Ascending aorta (tissue), 2 donors: ENCODE measurements at places on chromosomes 7 and 10. TPM values are rescaled to one million over a fixed set of nuclear protein-coding genes. Genes with fewer than 3 reads are reported as not detected.

TFPI2 gene
- total RNA-seq: not detected

AGAP3 gene
- 82.6 TPM for total RNA-seq

OR6B1 gene
- total RNA-seq: not detected

KLLN gene
- total RNA-seq: not detected

MRPS17 gene
- 0.43 TPM for total RNA-seq

RBM20 gene
- total RNA-seq: 4.8 TPM

GRID2IP gene
- not detected for total RNA-seq

SLC16A9 gene
- total RNA-seq: 2.9 TPM

SLC18A2 gene
- not detected for total RNA-seq

SORCS3 gene
- not detected for total RNA-seq

DNA sequence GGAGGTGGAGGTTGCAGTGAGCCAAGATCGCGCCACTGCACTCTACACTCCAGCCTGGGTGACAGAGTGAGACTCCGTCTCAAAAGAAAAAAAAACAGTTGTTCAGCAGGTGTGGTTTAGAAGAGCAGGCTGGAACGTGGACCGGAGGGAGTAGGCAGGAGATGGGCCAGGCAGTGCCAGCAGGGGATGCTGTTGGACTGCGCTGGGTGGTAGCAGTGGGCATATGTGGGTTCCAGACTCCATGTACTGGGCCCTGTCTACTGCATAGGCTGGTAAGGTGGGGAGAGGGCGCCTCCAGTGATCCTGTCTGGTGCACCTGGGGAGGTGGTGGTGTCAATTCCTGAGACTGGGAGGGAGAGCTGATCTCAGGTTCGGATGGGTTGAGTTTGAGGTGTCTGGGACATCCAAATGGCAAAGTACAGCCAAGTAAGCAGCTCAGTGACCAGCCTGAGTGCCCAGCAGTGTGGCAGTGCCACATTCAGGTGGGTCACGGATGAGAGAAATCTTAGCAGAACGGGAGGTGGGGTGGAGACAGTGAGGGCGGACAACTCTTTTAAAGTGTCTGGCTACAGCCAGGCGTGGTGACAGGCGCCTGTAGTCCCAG lies 25.9 kb downstream of the SFXN4 start:
- DNase-seq: no peak

DNA sequence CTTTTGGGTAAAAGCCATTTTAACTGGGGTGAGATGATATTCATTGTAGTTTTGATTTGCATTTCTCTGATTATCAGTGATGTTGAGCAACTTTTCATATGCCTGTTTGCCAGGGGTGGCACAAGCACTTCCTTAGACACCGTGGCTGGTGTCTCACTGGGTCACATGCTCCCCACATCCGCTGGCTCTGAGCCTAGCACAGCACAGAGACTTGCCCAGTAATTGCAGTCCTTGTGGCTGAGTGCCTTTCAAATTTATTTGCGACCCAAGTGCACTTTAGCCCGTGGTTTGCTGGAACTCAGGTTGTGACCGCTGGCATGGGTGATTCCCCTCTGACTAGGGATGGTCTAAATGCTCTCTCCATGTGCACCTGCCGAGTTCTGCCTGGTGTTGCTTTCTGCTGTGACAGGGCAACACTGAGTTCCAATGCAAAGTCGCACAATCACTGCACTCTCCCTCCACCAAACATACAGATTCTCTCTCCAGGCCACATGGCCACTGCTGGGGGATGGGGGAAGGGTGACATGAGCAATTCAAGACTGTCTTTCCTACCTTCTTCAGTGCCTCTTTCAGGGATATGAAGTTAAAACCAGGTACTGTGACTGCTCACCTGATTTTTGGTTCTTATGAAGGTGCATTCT lies 66.5 kb downstream of the ZNF277 start:
- no peak for DNase-seq

GRCh38 chr7:77734659-77735421 lies 38.6 kb downstream of the RSBN1L start:
- no peak for DNase-seq

GRCh38 chr10:17031637-17032635 lies 97.7 kb downstream of the CUBN start:
- no peak for DNase-seq

DNA sequence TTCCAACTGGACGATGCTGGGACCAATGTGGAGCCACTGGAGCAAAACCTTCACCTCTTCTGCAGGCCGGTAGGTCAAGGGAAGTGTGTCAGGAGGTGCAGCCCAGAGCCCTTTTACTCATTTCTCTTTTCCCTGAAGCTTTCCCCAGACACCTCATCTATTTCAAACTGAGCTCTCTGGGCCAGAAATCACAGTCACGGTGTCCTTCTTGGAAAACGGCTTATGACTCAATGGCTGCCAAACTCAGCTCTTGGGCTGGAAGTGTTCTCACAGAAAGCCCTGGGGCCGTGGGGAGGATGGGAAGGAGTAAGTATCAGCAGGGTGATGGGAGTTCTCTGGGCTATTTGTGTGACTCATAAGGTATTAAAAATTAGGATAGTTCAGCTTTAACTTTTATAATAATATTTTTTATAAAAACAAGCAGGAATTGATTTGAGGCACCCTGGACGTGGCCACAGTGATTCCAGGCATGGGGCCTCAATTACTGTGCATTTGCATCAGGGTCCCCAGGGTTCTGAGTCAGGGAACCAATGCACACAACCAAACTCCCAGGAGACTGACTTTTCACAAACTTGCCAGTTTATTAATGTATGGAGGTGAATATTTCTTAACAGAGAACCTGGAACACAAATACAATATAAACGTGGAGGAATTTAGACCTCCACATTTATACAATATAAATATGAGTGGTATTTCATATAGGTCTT lies 187.4 kb upstream of the TMEM72 start:
- DNase-seq: peak; percentile 38

GRCh38 chr7:23373151-23374004 lies 74.2 kb downstream of the MALSU1 start:
- DNase-seq: no peak

DNA sequence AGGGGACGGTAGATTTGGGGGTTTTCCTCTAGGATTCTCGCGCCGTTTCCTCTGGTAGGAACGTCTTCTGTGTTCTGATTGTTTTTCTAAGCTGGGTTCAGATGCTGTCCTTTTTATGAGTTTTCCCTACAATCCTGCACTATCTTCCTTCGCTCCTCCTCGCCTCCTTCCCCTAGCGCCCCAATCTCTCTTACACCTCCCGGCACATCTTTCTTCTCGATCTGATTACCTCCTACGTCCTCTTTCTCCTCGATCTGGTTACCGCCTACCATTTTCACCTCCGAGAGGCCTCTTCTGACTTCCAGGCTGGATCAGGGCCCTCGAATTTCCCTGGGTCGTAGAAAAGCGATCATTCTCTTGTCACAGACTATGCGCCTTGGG lies 413 bp downstream of the BUD31 start:
- DNase-seq: no peak

GRCh38 chr10:13971601-13972475 lies 358.9 kb downstream of the FRMD4A start:
- DNase-seq: no peak

- no peak for DNase-seq
Measured at GRCh38 chr7:69906283-69906995, 308.2 kb downstream of the AUTS2 start.

- DNase-seq: no peak
Measured at GRCh38 chr7:25253714-25254113, 25.4 kb upstream of the NPVF start.

DNA sequence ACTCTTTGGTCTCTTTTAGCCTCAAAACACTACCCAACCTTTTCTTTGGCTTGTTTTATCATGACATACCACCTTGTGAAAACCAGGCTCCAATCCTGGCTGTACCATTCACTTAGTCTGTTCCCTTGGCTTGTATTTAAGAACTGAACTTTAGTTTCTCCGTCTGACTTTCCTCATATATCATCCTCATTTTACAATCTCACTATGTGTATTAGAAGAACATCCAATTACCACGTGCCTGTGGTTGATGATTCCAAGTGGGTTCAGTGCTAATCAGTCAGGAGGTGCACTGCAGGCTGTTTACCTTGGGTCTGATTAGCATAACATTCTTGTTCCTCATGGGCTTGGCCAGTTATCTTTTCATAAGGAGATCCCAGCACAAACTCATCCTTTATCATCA lies 144.8 kb upstream of the KLF14 start:
- no peak for DNase-seq

- DNase-seq: no peak
Measured at GRCh38 chr10:91607646-91608403, 25.0 kb downstream of the PPP1R3C start.

- DNase-seq: no peak
Measured at GRCh38 chr10:103758294-103758681, 97.1 kb downstream of the SH3PXD2A start.

DNA sequence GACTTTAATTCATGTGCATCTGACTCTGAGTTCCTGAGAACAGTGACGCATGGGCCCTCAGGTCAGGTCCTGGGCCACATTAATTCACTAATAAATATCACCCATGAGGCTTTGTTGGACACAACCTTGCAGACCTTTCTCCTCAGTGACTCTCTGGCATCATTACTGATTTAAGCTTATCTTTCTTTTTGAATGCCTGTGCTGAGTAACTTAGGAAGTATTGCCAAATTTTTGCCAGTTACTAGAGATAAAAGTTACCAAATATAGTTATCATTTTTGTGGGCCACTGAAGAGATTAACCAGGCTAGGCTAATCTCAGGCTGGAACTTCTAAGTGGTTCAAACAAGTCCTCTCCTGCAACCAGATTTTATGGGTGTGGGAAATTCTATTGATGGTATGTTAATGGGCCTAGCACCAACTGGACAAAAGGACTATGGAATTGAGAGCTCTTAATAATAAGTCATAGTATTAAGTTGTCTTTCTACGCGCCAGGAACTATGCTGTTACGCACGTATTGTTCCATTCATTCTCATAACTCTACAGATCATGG lies 28.8 kb upstream of the PRTFDC1 start:
- DNase-seq: no peak

- DNase-seq: no peak
Measured at GRCh38 chr10:21810582-21811244, 192.8 kb downstream of the DNAJC1 start.
